ENCODE measurements at places on chromosomes 5 and 9. TPM values are rescaled to one million over a fixed set of nuclear protein-coding genes. Genes with fewer than 3 reads are reported as not detected.

ELOVL7 gene
- total RNA-seq: under 0.01 TPM

DNA sequence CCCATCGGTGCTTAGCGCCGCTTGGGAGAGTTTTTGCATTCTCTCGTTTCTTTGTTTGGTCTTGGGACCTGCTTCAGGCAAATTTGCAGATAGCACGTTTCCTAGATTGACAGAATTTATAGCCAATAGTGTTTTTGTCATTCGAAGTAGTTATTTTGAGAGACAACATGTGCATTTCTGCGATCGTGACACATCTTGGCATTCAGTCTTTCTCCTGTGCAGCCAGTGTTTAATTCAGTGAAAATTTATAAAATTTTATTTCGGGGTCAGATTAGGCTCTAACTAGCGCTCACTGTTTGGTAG is 830 bp downstream of the PRRC1 start:
- peaks cover 15% of the 10 kb centered on the region for H3K36me3 ChIP-seq
- H3K27ac ChIP-seq: peak overlapping the region; percentile 84
- peaks cover 26% of the 10 kb centered on the region for H3K4me1 ChIP-seq
- peak overlapping the region; percentile 99 for H3K4me3 ChIP-seq

- DNase-seq: peak; percentile 83
- no peak overlapping the region for H3K27ac ChIP-seq
- H3K36me3 ChIP-seq: no peaks in the 10 kb centered on the region
- H3K4me3 ChIP-seq: no peak overlapping the region
- peaks cover 9% of the 10 kb centered on the region for H3K27me3 ChIP-seq
Measured at GRCh38 chr9:131024978-131025868, 16.2 kb downstream of the LAMC3 start.

DNA sequence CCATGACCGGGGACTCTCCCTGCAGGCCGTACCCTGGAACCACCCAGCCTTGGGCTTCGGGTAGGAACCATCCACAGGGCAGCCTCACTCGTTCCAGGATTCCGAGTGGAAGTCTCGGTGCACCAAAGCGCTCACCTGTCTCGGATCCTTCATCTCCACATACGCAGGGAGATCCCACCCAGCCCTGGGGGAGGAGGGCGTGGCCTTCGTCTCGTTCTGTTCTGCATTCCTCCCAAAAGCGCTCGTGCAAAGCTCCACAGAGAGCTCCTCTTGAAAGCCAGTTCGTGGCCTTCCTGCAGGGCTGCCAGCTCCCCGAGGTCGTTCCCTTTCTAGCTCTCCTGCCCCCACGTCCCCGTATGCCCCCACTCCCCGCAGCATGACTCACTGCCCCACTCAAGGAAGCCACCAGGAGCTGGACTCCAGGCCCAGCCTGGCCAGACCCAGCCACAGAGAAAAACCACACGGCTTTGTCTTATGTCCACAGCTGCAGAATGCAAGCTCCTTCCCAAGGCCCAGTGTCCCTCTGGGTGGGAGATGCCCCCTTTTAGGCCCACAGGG is 65.0 kb upstream of the SARDH start:
- peak; percentile 94 for DNase-seq
- no peaks in the 10 kb centered on the region for H3K27me3 ChIP-seq
- H3K4me1 ChIP-seq: peaks cover 5% of the 10 kb centered on the region
- H3K4me3 ChIP-seq: no peak overlapping the region
- no peak overlapping the region for H3K27ac ChIP-seq

DNA sequence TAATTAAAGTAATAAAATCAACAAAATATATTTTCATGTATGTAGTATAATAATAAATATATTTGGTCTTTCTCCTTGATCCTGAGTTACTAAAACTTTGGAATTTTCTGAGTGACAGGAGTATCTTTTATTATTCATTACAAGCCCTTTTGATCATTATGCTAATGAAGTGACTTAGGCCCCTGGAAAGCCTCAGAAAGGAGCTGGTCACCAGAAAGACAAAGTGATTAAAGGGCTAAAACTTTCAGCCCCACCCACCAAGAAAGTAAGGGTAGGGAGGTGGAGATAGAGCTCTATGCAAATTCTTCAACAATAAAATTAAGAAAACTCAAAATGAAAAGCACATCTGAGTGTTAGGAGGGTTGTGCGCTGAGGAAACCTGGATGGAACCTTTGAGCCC is 27.5 kb downstream of the UBQLN1 start:
- H3K36me3 ChIP-seq: peaks cover 33% of the 10 kb centered on the region
- H3K27me3 ChIP-seq: no peaks in the 10 kb centered on the region
- H3K27ac ChIP-seq: no peak overlapping the region
- no peak for DNase-seq
- H3K4me3 ChIP-seq: no peak overlapping the region

All from osteoblast (primary cell).